Pancreas (tissue), 10 donors: ENCODE measurements at places on chromosomes 7 and 10. TPM values are rescaled to one million over a fixed set of nuclear protein-coding genes. Genes with fewer than 3 reads are reported as not detected.

BTBD16 gene
- total RNA-seq = 0.43 TPM

CYTH3 gene
- total RNA-seq = 3.4 TPM

C10orf90 gene
- total RNA-seq = not detected

AOAH gene
- total RNA-seq = 9.0 TPM

COL1A2 gene
- 123 TPM for total RNA-seq

DNA2 gene
- 1.5 TPM for total RNA-seq

DNA sequence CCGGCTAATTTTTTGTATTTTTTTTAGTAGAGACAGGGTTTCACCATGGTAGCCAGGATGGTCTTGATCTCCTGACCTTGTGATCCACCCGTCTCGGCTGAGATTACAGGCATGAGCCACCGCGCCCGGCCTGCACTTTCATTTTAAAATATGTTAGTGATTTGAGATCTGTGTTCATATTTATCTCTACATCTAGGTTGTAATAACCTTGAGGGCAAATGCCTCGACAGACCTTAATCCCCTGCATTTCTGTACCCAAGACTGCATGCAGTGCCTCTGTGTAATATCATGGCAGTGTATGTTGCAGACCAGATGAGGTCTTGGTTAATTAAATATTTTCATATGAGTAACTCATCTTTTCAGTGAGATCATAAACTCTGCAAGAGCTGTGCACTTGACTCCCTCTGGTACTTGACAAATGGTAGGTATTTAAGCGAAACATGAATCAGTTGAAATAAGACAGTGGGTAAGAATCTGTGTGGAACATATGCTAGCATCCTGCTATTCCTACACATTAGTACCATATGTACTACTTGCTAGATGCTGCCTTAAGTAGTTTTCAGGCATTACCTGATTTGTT lies 673.9 kb upstream of the ANKRD30A start:
- no peaks in the 10 kb centered on the region for H3K27me3 ChIP-seq
- H3K4me1 ChIP-seq = no peaks in the 10 kb centered on the region
- DNase-seq = no peak
- H3K27ac ChIP-seq = no peak overlapping the region

- no peaks in the 10 kb centered on the region for H3K36me3 ChIP-seq
- no peak overlapping the region for H3K4me3 ChIP-seq
- no peak overlapping the region for H3K27ac ChIP-seq
- H3K4me1 ChIP-seq = no peaks in the 10 kb centered on the region
- peak; percentile 1 for DNase-seq
- no peaks in the 10 kb centered on the region for H3K27me3 ChIP-seq
Measured at GRCh38 chr10:71238626-71239025, 26.3 kb downstream of the UNC5B start.

DNA sequence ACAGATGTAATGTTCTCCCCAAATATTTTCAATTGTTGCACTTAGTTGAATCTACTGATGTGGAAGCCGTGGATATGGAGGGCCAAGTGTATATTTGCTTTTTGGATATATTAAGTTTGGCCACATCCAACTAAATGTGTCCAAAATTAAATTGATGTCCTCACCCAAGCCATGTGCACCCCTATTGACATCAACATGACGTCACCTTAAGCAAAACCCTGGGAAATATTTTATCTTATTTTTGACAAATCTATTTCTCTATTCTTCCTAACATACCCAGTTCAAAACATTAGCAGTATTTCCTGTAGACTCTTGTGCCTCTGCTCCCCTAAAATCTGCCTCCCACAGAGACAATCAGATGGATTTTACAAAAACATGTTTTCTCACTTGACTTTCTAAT lies 652.5 kb downstream of the PCDH15 start:
- no peaks in the 10 kb centered on the region for H3K27me3 ChIP-seq
- no peak overlapping the region for H3K27ac ChIP-seq
- no peak for DNase-seq
- no peaks in the 10 kb centered on the region for H3K4me1 ChIP-seq

- H3K4me1 ChIP-seq = no peaks in the 10 kb centered on the region
- DNase-seq = no peak
- no peaks in the 10 kb centered on the region for H3K36me3 ChIP-seq
- H3K27ac ChIP-seq = no peak overlapping the region
- H3K27me3 ChIP-seq = no peaks in the 10 kb centered on the region
Measured at GRCh38 chr7:64883113-64883905, 19.8 kb upstream of the ZNF273 start.

GRCh38 chr7:51139796-51140195 lies 176.8 kb downstream of the COBL start:
- H3K36me3 ChIP-seq = no peaks in the 10 kb centered on the region
- peak; percentile 40 for DNase-seq
- H3K4me3 ChIP-seq = no peak overlapping the region
- H3K27me3 ChIP-seq = no peaks in the 10 kb centered on the region

GRCh38 chr7:99034932-99035722 lies 108.8 kb downstream of the SMURF1 start:
- H3K27me3 ChIP-seq = no peaks in the 10 kb centered on the region
- no peak overlapping the region for H3K27ac ChIP-seq
- H3K4me1 ChIP-seq = no peaks in the 10 kb centered on the region
- H3K4me3 ChIP-seq = no peak overlapping the region
- H3K36me3 ChIP-seq = peaks cover 98% of the 10 kb centered on the region

DNA sequence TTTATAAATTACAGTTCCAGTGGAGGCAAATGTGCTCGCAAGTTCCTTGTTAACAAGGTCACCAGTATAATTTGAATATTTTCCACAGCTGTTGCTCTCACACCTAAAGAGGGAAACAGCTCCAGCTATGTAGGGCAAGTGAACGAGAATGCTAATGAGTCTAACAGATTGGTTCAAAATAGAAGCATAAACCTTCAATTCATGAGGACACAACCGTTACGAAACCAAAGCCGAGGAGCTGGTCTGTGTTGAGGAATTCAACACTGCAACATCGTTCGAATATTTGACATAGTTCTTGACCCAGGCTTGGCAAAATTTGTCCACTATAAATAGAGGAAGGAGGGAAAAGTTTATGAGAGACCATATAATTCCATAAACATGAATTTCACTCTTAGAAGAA lies 161.3 kb downstream of the KLF6 start:
- no peak for DNase-seq
- H3K36me3 ChIP-seq = no peaks in the 10 kb centered on the region
- peaks cover 4% of the 10 kb centered on the region for H3K4me1 ChIP-seq
- no peak overlapping the region for H3K4me3 ChIP-seq
- H3K27me3 ChIP-seq = no peaks in the 10 kb centered on the region
- no peak overlapping the region for H3K27ac ChIP-seq

- H3K4me3 ChIP-seq = no peak overlapping the region
- no peak for DNase-seq
- no peaks in the 10 kb centered on the region for H3K4me1 ChIP-seq
- H3K36me3 ChIP-seq = no peaks in the 10 kb centered on the region
- no peak overlapping the region for H3K27ac ChIP-seq
Measured at GRCh38 chr10:24390746-24391145, 181.8 kb downstream of the KIAA1217 start.

- H3K27ac ChIP-seq = no peak overlapping the region
- H3K27me3 ChIP-seq = no peaks in the 10 kb centered on the region
- DNase-seq = no peak
- no peaks in the 10 kb centered on the region for H3K36me3 ChIP-seq
Measured at GRCh38 chr10:35004651-35005050, 85.5 kb downstream of the CUL2 start.

- H3K27me3 ChIP-seq = no peaks in the 10 kb centered on the region
- DNase-seq = no peak
- H3K4me3 ChIP-seq = no peak overlapping the region
- H3K27ac ChIP-seq = no peak overlapping the region
- H3K36me3 ChIP-seq = no peaks in the 10 kb centered on the region
Measured at GRCh38 chr10:78283069-78283682, 249.5 kb downstream of the RPS24 start.

GRCh38 chr10:112471878-112472487 lies 25.0 kb downstream of the VTI1A start:
- no peaks in the 10 kb centered on the region for H3K4me1 ChIP-seq
- no peaks in the 10 kb centered on the region for H3K36me3 ChIP-seq
- no peak for DNase-seq
- no peak overlapping the region for H3K4me3 ChIP-seq

DNA sequence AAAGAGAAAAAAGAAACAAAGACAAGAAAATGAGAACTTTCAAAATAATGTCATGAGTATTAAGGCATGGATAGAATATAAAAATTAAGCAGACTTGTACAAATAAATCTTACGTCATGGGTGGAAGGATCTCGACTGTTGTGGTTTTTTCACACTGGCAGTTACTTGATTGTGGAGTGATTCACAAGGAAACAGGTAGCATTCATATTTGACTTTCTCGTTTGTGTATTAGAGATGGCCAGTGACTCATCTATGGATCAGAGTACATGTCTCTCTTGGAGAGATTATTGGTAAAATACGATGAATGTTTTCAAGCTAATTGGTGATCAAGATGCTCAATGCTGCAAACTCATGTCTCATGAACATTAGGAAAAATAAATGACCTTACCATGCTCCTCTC lies 564.3 kb downstream of the GATA3 start:
- DNase-seq = no peak
- no peaks in the 10 kb centered on the region for H3K36me3 ChIP-seq
- H3K4me3 ChIP-seq = no peak overlapping the region
- no peaks in the 10 kb centered on the region for H3K27me3 ChIP-seq
- no peak overlapping the region for H3K27ac ChIP-seq
- no peaks in the 10 kb centered on the region for H3K4me1 ChIP-seq

DNA sequence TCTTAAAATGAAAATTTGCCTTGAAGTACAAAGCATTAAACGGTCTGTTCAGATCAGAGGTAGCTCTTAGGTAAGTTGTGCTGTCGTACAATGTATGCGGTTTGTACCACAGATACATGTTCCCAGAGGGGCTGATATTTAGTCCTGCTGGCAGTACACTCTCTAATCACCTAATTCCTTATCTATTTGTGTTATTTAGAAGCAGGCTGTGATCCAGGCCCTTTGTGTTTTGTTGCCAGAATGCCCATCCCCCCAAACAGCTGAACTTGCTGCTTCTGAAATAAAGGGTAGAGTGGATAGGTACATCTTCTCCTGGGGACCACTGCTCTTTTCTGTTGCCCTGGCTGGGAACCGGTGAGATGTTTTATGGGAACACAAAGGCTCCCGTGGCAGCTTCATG lies 84.5 kb downstream of the SND1 start:
- H3K4me3 ChIP-seq = no peak overlapping the region
- H3K4me1 ChIP-seq = peaks cover 6% of the 10 kb centered on the region

GRCh38 chr7:139321071-139321745 lies 19.9 kb upstream of the FMC1 start:
- no peaks in the 10 kb centered on the region for H3K27me3 ChIP-seq
- no peak for DNase-seq
- H3K36me3 ChIP-seq = no peaks in the 10 kb centered on the region
- H3K4me1 ChIP-seq = no peaks in the 10 kb centered on the region
- no peak overlapping the region for H3K27ac ChIP-seq

DNA sequence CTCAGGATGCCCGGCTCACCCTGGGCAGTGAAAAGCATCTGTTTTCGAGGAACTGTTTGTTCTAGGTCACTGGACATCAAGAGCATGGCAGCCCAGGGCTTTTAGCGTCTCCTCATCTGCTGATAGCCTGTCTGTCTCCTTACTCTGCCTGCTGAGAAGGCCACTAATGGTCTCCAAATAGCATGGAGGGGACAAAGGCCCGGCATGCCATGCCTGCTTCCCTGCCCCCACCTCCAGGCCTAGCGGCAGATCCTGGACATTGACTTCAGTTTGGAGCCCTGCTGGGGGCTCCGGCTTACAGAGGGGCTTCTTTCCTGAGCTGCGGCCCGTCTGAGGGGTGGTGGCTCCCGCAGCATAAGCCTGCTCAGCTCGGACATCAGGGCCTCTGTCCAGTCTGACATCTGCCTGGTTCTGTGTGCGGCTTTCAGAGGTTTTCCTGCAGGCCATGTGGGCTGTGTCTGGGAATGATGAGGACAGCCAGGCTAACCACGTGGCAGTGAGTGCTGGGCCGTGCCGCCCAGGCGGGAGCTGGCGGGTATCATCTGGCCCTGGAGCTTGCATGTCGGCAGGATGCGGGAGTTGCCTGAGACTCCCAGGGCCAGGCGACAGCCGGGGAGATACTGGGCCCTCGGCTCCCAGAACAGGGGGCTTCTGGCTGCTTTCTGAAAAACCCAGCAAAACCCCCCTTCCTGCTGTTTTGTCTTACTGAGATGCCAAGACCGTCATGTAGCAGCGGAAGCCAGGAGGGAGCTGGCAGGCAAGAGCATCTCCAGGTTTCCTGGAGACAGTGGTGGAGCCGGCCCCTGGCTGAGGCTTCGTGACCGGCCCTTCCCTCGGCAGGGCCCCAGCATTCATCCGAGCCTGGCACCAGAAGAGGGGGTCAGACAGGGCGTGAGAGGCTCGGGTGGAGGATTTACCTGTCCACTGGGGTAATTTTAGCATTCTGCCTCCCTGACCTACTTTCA lies 9.2 kb downstream of the PFKFB3 start:
- no peak overlapping the region for H3K4me3 ChIP-seq
- no peak for DNase-seq
- H3K27me3 ChIP-seq = no peaks in the 10 kb centered on the region
- H3K4me1 ChIP-seq = no peaks in the 10 kb centered on the region
- H3K27ac ChIP-seq = no peak overlapping the region

DNA sequence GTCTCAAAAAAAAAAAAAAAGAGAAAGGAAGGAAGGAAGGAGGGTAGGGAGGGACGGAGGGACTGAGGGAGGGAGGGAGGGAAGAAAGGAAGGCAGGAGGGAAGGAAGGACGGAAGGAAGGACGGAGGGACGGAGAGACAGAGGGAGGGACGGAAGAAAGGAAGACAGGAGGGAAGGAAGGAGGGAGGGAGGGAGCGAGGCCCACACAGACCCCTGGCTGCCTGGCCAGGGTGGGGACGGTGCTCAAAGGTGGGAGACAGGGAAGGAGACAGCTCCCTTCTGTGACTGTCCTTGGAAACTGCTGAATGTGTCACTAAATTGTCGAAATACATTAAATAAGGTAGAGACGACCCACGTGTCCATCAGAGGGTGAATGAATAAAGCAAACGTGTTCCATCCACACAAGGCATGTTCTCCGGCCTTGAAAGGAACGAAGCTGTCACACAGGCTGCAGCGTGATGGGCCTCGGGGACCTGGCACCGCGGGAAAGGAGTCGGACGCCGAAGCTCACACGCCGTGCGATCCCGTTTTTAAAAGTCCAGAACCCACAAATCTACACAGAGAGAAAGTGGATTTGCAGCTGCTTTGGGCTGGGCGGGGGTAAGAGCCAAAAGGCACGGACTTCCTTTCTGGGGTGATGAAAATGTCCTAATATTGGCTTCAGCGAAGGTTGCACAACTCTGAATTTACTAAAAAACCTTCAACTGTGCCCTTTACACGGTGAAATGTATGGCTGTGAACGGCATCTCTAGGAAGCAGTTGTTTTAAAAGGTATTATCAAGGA lies 23.3 kb downstream of the ADAP1 start:
- no peaks in the 10 kb centered on the region for H3K27me3 ChIP-seq
- H3K4me1 ChIP-seq = no peaks in the 10 kb centered on the region
- no peak for DNase-seq
- H3K4me3 ChIP-seq = no peak overlapping the region
- H3K36me3 ChIP-seq = no peaks in the 10 kb centered on the region
- no peak overlapping the region for H3K27ac ChIP-seq
